Activated T-cell treated with anti-CD3 and anti-CD28 coated beads, Interleukin-2, amount 50 U/mL, for 24 hours (primary cell): ENCODE measurements at places on chromosomes 11 and 22.

GRCh38 chr11:107172996-107173395, 154.7 kb upstream of the GUCY1A2 start:
- DNase-seq: no peak

- DNase-seq: no peak
Measured at GRCh38 chr22:39839204-39839603, 54.4 kb downstream of the ENTHD1 start.

GRCh38 chr11:45428541-45429230, 142.5 kb upstream of the SYT13 start:
- DNase-seq: no peak

GRCh38 chr11:130458410-130458729, 9.9 kb downstream of the ADAMTS15 start:
- DNase-seq: no peak

DNA sequence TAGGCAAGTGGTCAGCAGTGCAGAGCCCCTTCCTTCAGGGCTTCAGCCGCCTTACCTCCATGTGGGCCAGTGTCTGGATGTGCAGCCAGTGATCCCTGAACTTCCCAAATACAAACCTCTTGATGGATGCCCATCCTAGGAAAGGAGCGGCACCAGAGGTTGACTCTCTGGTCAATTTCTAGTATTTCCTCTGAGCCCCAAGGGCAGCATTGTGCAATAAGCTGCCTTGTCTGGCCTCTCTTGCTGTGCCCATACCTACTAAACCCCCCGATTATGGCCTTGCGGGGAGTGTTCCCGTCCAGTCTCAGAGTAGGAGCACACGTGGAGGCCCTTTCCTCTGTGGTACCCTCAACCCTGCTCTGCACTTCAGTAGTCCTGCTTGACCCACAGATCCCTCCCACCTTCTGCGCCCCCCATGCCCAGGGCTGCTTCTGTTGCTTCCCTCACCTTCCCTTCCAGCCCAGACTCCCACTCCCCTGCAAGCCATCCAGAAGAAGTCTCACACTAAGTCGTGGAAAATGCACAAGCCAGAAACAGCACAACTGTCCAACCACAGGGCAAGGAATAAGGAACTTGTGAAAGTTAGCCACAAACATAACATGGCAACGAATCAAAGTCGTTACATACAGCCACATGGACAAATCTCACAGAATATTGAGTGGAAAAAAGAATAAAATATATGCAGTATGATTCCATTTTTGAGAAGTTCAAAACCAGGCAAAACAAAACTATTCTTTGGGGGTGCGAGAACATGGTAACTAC, 39.6 kb upstream of the HORMAD2 start:
- DNase-seq: no peak

- DNase-seq: no peak
Measured at GRCh38 chr11:80241766-80242165, 800.9 kb upstream of the TENM4 start.

DNA sequence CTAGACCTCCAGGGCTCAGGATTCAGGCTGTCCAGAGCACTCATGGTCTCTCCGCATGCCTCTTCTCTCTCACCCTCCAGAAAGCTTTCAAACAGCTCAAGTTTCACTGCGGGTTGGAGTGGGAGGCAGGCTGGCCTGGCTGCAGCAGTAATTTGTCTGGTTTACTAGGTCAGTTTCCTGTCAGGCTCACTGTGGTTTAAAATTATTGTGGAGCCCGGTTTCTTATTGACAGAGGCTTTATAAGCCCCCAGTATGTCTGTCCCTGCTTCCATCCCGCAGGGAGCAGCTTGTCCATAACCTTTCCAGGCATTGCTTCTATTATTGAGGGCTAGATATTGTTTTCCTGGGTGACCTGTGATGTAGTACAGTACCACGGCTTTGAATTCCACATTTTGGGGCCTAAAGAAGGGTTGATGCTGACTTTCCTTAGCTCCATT, 235.3 kb upstream of the SORL1-AS1 start:
- DNase-seq: no peak

DNA sequence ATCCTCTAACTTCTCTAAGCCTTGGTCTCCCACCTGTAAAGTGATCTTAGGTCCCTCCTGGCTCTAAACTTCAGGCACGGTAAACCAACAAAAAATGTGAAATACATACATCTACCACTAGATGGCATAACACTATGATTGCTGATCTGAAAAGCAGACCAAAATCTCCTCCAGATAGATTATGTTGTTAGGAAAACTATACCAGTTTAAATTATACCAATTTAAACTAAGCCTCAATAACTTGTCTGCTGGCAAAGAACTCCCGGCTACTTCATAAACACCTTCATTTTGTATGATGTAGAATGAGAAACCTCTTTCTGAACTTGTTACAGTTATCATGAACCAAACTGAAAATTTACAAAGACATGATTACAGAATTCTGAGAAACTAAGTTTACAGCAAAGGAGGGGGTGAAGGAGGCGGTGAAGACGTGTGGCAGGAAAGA, 85.9 kb downstream of the SBF2 start:
- no peak for DNase-seq

GRCh38 chr22:29670626-29671025, 49.2 kb upstream of the CABP7 start:
- DNase-seq: no peak

DNA sequence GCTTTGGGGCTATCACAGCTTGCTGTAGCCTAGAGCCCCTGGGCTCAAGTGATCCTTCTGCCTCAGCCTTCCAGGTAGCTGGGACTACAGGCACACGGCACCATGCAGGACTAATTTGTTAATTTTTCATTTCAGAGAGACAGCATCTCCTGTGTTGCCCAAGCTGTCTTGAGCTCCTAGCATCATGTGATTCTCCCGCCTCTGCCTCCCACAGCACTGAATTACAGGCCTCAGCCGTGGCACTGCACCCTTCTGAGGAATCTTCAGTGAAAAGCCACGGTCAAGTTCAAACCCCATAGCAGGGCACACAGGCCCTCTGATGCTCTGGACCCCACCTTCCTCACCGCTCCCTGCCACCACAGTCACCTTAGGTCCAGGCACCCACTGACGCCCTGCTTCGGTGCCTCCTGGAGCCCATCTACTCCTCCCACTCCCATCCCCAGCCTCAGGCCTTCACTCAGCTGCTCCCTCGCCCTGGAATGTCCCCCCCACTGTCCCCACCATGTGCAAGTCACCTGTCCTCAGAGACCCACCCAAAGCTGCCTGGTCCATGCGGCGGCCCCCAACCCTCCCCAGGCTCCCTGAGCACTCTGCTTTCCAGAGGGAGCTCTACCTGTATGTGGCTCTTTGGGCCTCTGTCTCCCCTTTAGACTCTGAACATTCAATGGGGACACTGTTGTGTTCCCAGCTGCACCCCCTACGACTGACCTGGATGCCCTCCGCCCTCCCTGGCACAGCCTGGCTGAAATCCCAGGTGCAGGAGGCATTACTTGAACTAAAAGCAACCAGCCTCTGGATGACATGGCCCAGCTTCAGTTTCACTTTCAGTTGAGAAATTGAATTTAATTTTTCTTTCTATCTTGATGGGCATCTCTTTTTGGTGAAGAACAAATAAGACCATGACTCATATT, 1.6 kb downstream of the APOL2 start:
- DNase-seq: peak; percentile 51

DNA sequence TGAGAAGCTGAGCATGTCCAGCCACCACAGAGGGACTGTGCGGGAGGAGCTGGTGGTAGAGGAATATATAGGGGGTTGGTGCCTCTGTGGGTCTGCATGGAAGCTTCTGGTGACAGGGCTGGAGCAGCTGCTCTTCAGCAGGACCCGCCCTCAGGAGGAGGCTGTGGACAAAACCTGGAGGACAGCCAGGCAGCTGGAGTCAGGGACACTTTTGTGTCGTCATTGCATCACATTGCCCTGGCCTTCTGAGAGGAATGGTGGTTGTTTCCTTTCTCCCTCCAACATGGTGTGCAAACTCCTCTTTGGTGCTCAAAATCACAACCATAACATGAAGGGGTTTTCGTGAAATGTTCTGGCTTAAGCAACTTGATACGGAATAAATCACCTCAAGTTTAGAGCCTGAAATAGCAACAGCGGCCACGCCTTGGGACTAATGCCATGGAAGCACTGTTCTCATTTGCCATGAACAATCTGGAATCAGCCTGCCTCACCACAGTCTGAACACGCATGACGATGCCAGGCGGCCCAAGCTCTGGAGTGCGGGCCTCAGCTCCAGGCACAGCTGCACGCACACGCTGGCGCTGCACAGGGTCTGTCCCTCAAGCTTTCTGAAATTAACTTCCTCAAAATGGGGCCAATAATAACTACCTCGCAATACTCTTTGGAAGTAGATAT, 17.1 kb upstream of the CSRP3 start:
- no peak for DNase-seq
